ENCODE measurements at places on chromosomes 7 and 10.

DNA sequence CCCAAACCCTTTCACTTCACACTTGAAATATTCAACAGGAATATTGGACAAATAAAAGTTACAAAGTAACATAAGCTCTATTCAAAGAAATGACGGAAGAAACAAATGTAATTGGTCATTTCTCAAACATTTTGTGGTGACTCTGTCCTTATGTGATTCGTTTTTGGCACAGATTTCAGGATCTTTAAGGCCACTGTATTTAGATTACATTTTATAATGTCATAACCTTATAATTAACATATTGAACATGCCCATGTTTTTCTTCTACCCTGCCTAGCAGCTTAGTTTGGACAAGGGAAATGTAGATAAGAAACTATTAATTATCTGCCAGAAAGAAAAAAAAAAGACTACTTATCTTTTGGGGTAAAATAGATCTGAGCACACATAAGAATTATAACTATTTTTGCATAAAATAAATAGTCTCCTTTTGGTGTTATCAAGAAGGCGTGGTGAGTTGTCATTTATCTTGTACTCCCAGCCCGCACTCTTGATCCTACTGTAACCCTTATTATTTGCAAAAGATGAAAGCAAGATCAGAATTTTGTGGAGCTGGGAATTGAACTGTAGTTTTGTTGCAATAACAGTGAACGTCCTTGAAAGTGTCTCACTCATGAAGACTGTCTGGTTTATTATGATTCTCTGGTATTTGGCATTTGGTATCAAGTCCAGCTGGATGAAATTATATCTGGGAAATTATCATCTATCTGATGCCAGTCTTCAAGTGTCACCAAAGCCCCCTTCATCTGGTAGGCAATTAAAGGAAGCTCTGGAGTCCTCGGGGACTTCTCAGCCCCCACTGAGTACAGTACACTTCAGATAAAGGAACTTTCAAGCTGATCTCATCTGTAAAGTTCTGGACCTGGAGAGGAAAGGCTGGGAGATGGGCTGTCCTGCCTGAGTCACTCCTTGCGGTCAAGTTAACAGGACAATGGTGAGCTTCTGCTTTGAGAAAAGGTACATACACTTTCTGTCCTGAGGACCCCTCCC is 175.7 kb upstream of the INHBA start:
- no peak for DNase-seq

DNA sequence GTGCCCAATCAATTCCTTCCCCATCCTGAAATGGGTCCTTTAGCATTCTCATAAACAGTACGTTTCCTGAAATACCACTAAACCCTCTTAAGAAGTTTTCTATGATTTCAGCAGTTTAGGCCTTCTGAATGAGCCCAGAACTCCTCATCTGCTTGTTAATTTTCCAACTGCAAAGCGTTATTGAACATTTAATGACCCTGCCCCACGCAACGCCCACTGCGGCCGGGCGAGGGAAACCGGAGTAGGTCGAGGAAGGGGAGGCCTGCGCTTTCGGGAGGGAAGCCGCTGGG is 608 bp upstream of the UBN2 start:
- no peak for DNase-seq

GRCh38 chr7:138868711-138869110 is 70.7 kb upstream of the ATP6V0A4 start:
- DNase-seq, result no peak

- no peak for DNase-seq
Observed at GRCh38 chr10:133614830-133615580, 11.6 kb downstream of the FRG2B start.

DNA sequence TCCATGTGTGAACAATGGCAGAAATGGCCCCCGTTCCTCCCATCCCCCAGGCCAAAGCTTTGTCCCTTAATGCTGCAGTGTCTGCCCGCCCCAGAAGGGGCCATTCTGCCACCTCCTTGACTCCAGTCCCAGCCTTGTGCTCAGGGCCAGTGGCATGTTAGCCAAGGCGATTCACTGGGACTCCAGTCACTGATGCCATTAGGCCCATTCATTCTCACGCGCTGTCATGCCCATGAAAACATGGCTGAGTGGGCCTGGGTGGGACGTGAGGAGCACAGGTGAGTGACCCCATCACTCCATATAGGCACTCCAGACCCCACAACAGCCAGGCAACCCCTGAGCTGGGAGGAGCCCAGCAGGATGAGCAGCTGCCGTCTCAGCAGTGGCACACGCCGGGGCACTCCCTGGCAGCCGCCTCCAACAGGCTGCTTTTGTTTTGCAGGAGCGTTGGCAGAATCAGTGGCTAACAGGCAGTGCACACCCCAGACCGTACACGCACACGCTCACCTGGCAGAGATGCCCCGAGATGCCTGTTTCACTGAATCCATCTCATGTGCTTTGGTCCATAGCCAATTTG is 79.5 kb downstream of the TCERG1L start:
- DNase-seq, result no peak

GRCh38 chr7:151248346-151249033 is at the start of gene SMARCD3:
TSS of gene SMARCD3 (minus strand) at chr7:151248694. CDS start at chr7:151248562, 132 bp downstream.
- DNase-seq, result no peak

GRCh38 chr10:117345143-117345542 is 30.1 kb downstream of the PDZD8 start:
- no peak for DNase-seq

DNA sequence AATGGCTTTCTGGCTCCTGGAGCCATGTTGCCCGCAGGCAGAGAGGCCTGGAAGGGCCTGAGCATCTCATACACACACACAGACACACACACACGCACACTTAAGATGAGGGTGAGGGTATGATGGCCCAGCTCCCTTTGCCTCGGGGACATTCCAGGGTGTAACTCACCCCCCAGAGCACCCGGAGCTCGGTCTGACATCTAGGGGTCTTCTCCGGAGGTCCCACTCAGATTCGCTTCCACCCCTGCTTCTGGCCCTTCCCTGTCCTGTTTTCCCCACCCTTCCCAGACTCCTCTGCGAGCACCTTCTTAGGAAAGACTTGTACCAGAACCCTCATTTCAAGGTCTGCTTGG is 304.4 kb downstream of the GRID1 start:
- DNase-seq, result no peak

DNA sequence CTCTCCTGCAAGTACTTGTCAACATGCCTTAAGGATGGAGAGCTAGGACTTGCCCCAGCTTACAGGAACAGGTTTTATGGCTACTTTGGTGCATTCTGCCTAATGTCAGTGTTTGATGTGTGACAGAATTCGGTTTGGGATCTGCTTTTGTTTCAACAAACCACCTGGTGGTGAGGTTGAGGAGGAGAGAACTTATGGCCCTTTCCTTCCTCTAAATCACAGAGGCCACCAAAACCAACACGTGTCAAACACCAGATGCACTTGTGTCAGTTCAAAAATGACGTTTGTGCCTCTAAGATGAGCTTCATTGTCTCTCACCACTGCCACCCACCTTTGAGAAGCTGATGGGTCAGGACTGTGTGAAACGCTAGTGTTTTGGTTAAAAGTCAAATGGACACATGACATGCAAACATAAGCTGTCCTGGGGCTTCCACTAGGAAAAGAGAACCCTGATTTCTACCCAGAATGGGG is 83.9 kb downstream of the OSBPL3 start:
- DNase-seq, result no peak

Measured in hematopoietic multipotent progenitor cell treated with erythropoietin and hydrocortisone succinate and interleukin-3 and kit ligand, for 17 days (in vitro differentiated cells).